ENCODE measurements at places on chromosomes 12 and 14.

GRCh38 chr12:69512820-69513219, 42.6 kb downstream of the FRS2 start:
- DNase-seq, result no peak

GRCh38 chr12:124613151-124613585, 45.8 kb upstream of the NCOR2 start:
- no peak for DNase-seq

- no peak for DNase-seq
Measured at GRCh38 chr12:3469711-3470110, 21.3 kb upstream of the PRMT8 start.

GRCh38 chr12:2161473-2161872, 108.7 kb downstream of the CACNA1C start:
- DNase-seq, result no peak

GRCh38 chr12:108099778-108100489, 29.2 kb upstream of the WSCD2 start:
- no peak for DNase-seq
